ENCODE measurements at places on chromosomes 16 and 17. TPM values are rescaled to one million over a fixed set of nuclear protein-coding genes. Genes with fewer than 3 reads are reported as not detected.

Gene KRT20
- total RNA-seq, result not detected

Gene KRT27
- not detected for total RNA-seq

Gene FBXO39
- not detected for total RNA-seq

Gene HBA2
- not detected for total RNA-seq

Gene HNF1B
- not detected for total RNA-seq

Gene C1QL1
- 14.6 TPM for total RNA-seq

Gene KRTAP17-1
- total RNA-seq, result not detected

Gene ARSG
- 1.9 TPM for total RNA-seq

Gene KRTAP9-2
- total RNA-seq, result not detected

Gene CNTNAP4
- 1.2 TPM for total RNA-seq

Gene CHST5
- total RNA-seq, result 0.64 TPM
